ENCODE measurements at places on chromosomes 12 and 14. TPM values are rescaled to one million over a fixed set of nuclear protein-coding genes. Genes with fewer than 3 reads are reported as not detected.

Gene ADAM20
- 0.80 TPM for total RNA-seq

Gene FGF6
- total RNA-seq, result not detected

Gene DLK1
- total RNA-seq, result not detected

Gene KRT71
- not detected for total RNA-seq
